Aorta (tissue), 5 donors: ENCODE measurements at places on chromosomes 7 and 10. TPM values are rescaled to one million over a fixed set of nuclear protein-coding genes. Genes with fewer than 3 reads are reported as not detected.
A peak's percentile ranks its signal among the peaks of the same experiment; 100 is the strongest.

TFPI2 gene
- 5.8 TPM for total RNA-seq

DNA sequence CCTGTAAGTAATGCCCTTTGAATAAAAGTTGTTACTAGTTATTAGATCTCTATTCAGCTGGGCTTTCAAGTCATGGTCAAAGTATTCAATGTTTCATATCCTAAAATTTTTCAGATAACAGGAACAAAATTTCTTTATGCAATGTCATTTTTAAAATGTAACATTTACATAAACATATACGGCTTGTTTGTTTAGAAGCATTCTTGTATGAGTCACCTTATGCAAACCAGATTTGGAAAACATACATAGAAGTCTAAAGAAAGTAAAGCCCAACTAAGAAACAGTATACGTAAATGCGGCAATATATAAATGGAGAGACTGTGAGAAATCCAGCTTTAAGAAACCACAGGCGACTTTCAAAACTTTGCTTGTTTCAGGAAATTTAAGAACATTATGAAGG is 10.5 kb downstream of the TMEM168 start:
- no peaks in the 10 kb centered on the region for H3K4me1 ChIP-seq
- H3K27me3 ChIP-seq: no peaks in the 10 kb centered on the region
- H3K27ac ChIP-seq: no peak overlapping the region
- no peak overlapping the region for H3K4me3 ChIP-seq

GRCh38 chr10:110664483-110665420 is 20.6 kb downstream of the RBM20 start:
- H3K4me3 ChIP-seq: no peak overlapping the region
- no peaks in the 10 kb centered on the region for H3K27me3 ChIP-seq
- no peak overlapping the region for H3K27ac ChIP-seq
- no peak for DNase-seq
- H3K36me3 ChIP-seq: no peaks in the 10 kb centered on the region

DNA sequence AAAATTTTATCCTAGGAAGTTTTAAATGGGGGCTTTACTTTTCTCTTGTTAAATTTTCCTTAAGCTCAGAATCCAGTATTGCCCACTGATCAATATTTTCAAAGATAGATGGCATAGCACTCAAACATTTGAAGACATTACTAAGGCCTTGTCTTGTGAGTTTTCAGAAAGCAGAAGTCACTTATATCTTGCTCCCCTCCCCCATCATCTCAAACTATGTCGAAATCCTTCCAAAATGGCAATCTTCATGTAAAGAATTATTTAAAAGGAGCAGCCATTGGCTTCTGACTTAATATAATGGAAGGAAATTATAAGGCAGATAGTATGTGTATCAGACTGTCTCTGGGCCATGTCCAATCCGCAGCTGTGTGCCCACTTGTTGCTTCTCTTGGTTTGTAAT is 553.5 kb upstream of the C7orf33 start:
- no peak for DNase-seq
- H3K36me3 ChIP-seq: no peaks in the 10 kb centered on the region
- no peaks in the 10 kb centered on the region for H3K4me1 ChIP-seq

GRCh38 chr7:149147752-149148653 is 750 bp downstream of the ZNF398 start:
- no peaks in the 10 kb centered on the region for H3K27me3 ChIP-seq
- no peaks in the 10 kb centered on the region for H3K36me3 ChIP-seq
- peak overlapping the region; percentile 79 for H3K4me3 ChIP-seq
- no peaks in the 10 kb centered on the region for H3K4me1 ChIP-seq
- peak overlapping the region; percentile 76 for H3K27ac ChIP-seq

DNA sequence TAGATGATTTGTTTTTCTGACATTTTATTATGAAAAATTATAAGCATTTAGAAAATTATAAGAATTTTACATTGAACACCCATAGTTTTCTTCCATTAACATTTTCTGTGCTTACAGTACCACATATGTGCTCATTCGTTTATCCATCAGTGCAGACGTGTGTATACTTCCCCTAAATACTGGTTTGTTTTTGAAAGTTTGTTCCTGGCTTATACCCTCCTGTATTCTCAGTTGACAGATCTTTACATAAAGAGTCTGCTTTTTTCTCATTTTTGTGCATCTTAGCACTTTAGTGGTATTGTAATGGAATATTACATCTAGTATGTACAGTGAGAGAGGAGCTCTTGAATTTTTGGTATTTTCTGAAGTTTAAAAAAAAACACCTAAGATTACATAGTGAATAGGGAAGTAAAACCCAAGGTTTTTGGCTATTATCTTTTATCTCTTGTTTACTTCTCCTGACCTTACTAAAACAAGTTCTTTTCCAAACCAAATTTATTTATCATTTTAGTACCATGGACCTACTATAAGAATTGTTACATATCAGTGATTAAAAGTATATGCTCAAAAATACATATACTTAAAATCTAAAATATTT is 8.1 kb downstream of the DLD start:
- H3K4me3 ChIP-seq: no peak overlapping the region
- no peak for DNase-seq
- no peaks in the 10 kb centered on the region for H3K4me1 ChIP-seq
- H3K27me3 ChIP-seq: no peaks in the 10 kb centered on the region
- H3K27ac ChIP-seq: no peak overlapping the region

DNA sequence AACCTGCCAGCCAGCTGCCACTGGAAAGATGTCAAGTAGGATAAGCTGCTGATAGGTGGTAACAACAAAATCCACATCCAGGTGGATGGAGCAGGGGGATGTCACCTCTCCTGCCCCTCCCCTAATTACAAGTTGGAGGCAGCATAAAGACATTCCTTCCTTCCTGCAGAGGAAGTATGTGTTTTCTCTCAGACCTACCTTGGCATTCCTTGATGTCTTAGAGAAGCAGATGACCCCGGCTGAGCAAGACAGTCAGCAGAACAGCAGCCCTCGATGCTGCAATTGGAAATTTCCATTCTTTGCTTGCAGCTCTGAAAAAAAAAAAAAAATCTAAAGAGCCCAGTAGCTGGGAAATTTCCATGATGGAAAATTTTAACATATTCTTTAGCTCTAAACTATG is 137.5 kb upstream of the MKLN1 start:
- DNase-seq: no peak
- no peaks in the 10 kb centered on the region for H3K4me1 ChIP-seq
- no peaks in the 10 kb centered on the region for H3K27me3 ChIP-seq
- no peaks in the 10 kb centered on the region for H3K36me3 ChIP-seq
- no peak overlapping the region for H3K4me3 ChIP-seq

- H3K36me3 ChIP-seq: no peaks in the 10 kb centered on the region
- H3K4me3 ChIP-seq: no peak overlapping the region
- DNase-seq: no peak
- H3K27ac ChIP-seq: no peak overlapping the region
- no peaks in the 10 kb centered on the region for H3K27me3 ChIP-seq
Measured at GRCh38 chr7:102152672-102153598, 133.7 kb upstream of the SH2B2 start.

- no peaks in the 10 kb centered on the region for H3K4me1 ChIP-seq
- no peak for DNase-seq
- H3K27ac ChIP-seq: no peak overlapping the region
- H3K36me3 ChIP-seq: no peaks in the 10 kb centered on the region
Measured at GRCh38 chr7:47170516-47170915, 411.4 kb downstream of the TNS3 start.

DNA sequence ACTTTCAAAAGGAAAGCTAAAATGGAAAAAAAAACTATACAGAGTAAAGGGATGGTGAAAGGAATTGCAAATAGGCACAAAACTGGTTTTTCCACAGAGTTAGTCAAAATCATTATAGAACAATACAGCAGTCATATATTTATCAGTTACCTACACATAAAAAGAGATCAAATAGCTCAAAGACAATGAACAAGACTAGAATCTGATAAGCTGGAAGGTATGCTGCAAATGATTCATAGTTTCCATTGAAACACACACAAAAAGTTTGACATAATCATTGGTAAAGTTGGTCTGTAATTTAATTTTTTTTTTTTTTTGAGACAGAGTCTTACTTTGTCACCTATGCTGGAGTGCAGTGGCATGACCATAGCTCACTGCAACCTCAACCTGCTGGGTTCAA is 92.4 kb upstream of the SGCE start:
- no peak overlapping the region for H3K4me3 ChIP-seq
- H3K27ac ChIP-seq: no peak overlapping the region
- no peaks in the 10 kb centered on the region for H3K4me1 ChIP-seq
- H3K36me3 ChIP-seq: no peaks in the 10 kb centered on the region

DNA sequence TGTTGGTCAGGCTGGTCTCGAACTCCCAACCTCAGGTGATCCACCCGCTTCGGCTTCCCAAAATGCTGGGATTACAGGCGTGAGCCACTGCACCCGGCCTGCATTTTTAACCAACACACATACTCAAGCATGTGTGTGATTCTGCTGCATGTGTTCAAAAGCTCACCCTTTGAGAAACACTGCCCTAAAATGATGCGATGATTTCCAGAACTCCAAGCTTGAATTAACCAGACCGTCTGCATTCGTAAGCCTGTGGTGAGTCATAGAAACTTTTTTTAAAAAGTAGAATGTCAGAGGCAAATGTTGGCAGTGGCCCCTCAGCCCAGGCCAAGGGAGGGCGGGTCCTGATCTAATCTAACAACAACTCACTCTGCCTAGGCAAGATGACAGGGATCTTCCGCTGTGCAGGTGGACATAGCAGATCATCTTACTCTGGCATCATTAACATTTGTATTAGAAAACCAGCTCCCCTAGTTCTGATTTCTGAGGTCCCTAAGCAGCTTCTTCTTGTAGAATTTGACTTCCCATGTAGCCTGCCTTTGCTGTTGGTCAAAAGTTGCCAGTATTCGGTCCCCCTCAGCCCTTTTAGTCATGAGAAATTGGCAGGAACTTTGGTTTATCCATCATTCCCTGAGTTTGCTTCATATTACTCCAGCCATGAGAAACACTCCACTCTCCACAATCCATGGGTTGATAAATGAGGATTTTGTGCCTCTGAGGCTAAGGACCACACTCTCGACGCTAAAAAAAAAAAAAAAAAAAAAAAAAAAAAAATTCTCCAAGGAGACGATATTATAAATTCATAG is 190.4 kb downstream of the SKIDA1 start:
- H3K36me3 ChIP-seq: no peaks in the 10 kb centered on the region
- H3K27me3 ChIP-seq: no peaks in the 10 kb centered on the region
- H3K4me1 ChIP-seq: peaks cover 2% of the 10 kb centered on the region
- DNase-seq: peak; percentile 81
- no peak overlapping the region for H3K4me3 ChIP-seq
- no peak overlapping the region for H3K27ac ChIP-seq

DNA sequence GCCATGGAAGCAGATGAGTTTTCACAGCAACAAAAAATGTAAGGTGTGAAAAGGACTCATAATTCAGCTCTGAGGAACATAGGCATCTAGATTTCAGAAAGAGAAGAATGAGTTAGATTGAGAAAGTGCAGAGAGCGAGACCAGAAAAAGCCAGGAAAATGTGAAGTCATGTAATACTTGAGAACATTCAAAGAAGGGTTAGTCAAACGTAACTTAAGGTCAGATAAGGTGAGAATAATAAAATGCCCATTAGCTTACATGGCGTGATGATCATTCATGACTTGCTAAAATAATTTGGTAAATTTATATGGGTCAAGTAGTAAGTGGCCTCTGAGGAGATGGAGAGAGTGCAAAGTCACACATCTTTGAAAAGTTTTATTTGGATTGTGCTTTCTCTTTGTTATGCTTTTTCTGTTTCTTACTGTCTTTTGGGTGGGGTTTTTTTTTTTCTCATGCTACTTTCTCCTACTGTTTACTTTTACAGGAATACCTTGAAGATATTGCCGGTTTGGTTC is 271.8 kb upstream of the NRG3 start:
- no peak overlapping the region for H3K4me3 ChIP-seq
- H3K4me1 ChIP-seq: no peaks in the 10 kb centered on the region
- no peak for DNase-seq
- no peaks in the 10 kb centered on the region for H3K27me3 ChIP-seq
- no peaks in the 10 kb centered on the region for H3K36me3 ChIP-seq
- H3K27ac ChIP-seq: no peak overlapping the region

GRCh38 chr7:44980393-44981034 is 1.7 kb upstream of the MYO1G start:
- DNase-seq: peak; percentile 73
- H3K4me1 ChIP-seq: no peaks in the 10 kb centered on the region
- H3K4me3 ChIP-seq: no peak overlapping the region

GRCh38 chr7:38748056-38748610 is 117.0 kb upstream of the AMPH start:
- no peak for DNase-seq
- no peaks in the 10 kb centered on the region for H3K4me1 ChIP-seq
- no peaks in the 10 kb centered on the region for H3K27me3 ChIP-seq
- H3K36me3 ChIP-seq: peaks cover 6% of the 10 kb centered on the region
- H3K4me3 ChIP-seq: no peak overlapping the region

GRCh38 chr10:88042160-88043100 is 179.0 kb downstream of the PTEN start:
- H3K27ac ChIP-seq: peak overlapping the region; percentile 97
- DNase-seq: no peak
- H3K4me3 ChIP-seq: no peak overlapping the region
- peaks cover 11% of the 10 kb centered on the region for H3K4me1 ChIP-seq
